Brain (organoid and tissue), 16 donors: ENCODE measurements at places on chromosomes 3 and 15.

DNA sequence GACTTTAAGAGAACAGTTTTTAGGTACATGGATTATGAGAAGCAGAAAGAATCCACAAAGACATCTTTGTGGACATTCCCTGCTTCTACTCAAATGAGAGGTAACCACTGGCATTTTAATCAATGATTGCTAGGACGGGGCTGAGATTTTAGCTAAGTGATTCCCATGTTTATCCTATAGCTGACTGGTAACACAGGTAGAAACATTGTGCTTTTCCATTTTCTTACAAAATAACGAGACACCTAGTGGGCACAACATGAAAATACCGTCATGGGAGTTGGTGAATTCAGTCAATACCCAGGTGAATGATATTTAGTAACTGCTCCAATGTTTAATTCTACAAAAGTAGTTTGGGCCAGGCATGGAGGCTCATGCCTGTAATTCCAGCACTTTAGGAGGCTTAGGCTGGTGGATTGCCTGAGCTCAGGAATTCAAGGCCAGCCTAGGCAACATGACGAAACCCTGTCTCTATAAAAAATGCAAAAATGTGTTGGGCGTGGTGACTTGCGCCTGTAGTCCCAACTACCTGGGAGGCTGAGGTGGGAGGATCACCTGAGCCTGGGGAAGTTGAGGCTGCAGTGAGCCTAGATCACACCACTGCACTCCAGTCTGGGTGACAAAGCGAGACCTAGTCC, 37.2 kb upstream of the DENND4A start:
- DNase-seq, result peak; percentile 55

GRCh38 chr3:10187290-10187876, 22.7 kb downstream of the IRAK2 start:
- no peak for DNase-seq

GRCh38 chr3:72727172-72727571, 121.1 kb downstream of the SHQ1 start:
- DNase-seq, result no peak

DNA sequence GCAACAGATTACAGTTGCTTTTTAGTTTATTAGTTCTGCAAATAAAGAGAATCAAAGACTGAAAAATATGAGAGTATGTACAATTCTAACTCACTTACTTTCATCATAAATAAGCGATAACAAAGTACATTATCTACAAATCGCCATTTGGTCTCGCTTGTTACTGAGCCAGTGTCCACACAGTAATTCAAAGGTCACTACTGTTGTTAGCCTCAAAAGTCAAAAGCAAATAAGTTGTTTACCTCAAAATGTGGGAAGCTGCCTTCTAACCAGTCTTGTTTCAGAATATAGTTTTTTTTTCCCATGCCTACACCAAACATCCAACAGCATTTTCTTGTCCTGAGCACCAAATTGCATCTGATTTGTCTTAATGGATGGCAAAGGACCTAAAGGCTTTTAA, 127.4 kb upstream of the FAM3D start:
- DNase-seq, result no peak

GRCh38 chr3:33885496-33885895, 87.1 kb downstream of the PDCD6IP start:
- no peak for DNase-seq

GRCh38 chr15:99404454-99404853, 153.2 kb downstream of the LRRC28 start:
- no peak for DNase-seq

DNA sequence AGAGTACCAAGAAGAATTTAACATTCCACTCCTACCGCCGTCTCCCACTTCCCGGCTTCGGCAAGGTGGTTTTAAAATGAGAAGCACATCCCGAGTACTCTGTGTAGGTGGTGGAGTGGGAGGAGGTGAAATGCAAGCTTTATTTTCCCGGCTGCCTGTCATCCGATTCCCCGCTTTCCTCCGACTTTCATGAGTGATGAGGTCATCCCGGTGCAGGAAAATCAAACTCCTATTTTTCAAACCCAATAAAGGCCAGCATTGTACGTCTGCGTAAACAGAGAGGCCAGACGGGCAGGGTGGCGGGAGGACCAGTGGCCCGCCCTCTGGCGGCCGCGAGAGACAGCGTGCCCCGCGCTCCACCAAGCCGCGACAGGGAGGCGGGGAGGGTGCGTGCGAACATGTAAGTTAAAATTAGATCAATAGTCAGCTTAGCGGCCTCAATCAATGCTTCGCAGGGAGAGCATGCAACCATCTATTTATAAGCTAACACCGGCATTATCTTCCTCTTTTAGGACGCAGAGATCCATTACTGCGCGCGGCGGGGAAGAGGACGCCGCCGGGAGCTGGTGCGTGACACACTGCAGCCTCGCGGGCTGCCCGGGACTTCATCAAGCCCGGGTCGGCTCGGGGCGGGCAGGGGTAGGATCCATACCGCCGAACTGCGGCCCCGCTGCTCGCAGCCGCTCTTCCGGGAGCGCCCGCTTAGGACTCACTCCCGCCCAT, 163.3 kb downstream of the CD47 start:
- DNase-seq, result peak; percentile 90

GRCh38 chr3:40978442-40978841, 220.9 kb upstream of the CTNNB1 start:
- no peak for DNase-seq

DNA sequence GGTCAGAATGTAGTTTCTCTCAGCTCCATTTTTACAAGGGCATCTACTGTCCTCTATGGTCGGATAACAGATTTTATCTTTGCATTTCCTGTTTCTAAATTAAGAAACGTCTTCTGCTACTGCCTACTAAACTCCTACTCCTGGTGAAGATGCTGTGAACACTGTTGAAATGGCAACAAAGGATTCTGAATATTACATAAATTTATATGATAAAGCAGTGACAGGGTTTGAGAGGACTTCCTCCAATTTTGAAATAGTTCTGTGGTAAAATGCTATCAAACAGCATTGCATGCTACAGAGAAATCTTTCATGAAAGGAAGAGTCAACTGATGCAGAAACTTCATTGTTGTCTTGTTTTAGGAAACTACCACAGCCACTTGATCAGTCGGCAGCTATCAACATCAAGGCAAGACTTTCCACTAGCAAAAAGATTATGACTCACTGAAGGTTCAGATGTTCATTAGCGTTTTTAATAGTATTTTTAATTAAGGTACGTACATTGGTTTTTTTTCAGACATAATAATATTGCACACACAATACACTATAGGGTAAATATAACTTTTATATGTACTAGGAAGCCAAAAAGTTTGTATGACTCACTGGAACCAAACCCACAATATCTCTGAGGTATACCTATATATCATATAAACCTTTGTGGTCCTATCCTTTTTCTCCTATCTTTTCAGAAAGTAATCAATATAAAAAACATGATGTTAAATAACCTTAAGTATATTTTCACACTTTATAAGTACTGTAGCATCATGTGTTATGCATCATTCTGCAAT, 156.1 kb downstream of the STAG1 start:
- DNase-seq, result no peak

- DNase-seq, result no peak
Measured at GRCh38 chr3:159584421-159584820, 404.2 kb upstream of the IL12A start.

DNA sequence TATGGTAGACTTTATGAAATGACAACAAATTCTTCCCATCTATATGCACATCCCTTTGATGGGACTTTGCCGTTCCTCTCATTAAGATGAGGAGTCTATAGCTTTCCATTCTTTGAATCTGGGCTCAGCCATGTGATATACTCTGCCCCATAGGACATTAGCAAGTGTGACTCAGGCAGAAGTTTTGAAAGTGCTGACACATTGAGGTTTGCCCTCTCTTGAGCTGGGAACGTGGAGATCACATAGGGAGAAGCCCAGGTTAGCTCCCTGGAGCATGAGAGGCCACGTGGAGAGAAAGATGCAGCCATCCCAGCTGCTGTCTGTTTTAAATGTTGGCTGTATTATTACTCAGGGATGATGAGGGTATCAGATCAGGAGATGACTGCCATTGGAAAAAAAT, 67.7 kb upstream of the OXTR start:
- DNase-seq, result no peak

- DNase-seq, result peak; percentile 96
Measured at GRCh38 chr15:90954712-90955623, at the start of gene RCCD1. Gene RCCD1 (plus strand): TSS chr15:90954884. CDS start chr15:90956735, 1,851 bp downstream.

GRCh38 chr15:27426805-27427204, 455.8 kb downstream of the GABRG3 start:
- no peak for DNase-seq

- DNase-seq, result no peak
Measured at GRCh38 chr15:43941555-43941954, 114.8 kb downstream of the WDR76 start.

- no peak for DNase-seq
Measured at GRCh38 chr3:134709561-134710312, 58.9 kb upstream of the KY start.

- DNase-seq, result no peak
Measured at GRCh38 chr3:32334675-32335074, 57.0 kb upstream of the CMTM7 start.

GRCh38 chr3:58690490-58690889, 23.9 kb upstream of the FAM3D start:
- DNase-seq, result no peak

- DNase-seq, result no peak
Measured at GRCh38 chr3:61141697-61142096, 109.6 kb downstream of the FHIT start.

GRCh38 chr3:66405701-66406091, 95.1 kb downstream of the LRIG1 start:
- DNase-seq, result no peak

DNA sequence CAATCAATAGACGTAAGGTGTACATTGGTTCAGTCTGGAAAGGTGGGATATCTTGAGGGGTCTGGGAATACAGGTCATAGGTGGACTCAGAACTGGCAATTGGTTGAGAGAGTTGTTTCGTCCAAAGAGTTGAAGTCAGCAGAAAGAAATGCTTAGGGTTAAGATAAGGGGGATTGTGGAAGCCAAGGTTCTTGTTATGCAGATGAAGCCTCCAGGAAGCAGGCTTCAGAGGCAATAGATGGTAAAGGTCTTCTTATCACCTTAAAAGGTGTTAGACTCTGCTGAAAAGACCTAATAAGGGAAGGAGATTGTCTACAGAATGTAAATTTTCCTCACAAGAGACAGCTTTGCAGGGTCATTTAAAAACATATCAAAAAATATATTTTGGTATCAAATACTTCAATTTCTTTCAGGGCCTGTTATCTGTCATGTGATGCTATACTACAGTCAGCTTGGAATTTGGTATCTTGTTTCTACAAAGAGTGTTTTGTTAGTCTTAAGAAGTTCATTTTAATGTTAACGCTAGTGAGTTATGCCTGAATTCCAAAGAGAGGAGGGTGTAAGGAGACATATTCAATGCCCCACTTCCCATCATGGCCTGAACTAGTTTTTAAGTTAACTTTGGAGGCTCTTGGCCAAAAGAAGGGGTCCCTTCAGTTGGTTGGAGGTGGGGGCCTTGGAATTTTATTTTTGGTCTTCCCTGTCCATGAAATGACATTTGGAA, 378.2 kb upstream of the ROBO2 start:
- DNase-seq, result no peak

DNA sequence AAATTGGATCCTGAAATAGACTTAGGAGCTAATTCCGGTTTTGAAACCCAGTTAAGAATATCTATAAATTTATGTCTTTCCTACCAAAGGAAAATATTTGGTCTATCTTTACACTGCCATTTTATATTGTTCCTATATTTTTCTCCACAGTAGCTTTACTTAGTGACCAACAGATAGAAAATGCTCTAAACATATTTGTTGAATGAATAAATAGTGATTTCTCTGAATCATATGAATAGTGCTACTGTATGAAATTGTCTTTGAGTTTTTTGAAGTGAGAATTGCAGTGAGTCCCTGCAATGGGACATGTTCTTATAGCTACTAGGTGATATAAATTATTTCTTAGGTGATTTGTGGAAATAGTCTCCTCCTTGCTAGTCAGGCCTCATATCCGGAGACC, 18.5 kb upstream of the EID1 start:
- DNase-seq, result no peak

DNA sequence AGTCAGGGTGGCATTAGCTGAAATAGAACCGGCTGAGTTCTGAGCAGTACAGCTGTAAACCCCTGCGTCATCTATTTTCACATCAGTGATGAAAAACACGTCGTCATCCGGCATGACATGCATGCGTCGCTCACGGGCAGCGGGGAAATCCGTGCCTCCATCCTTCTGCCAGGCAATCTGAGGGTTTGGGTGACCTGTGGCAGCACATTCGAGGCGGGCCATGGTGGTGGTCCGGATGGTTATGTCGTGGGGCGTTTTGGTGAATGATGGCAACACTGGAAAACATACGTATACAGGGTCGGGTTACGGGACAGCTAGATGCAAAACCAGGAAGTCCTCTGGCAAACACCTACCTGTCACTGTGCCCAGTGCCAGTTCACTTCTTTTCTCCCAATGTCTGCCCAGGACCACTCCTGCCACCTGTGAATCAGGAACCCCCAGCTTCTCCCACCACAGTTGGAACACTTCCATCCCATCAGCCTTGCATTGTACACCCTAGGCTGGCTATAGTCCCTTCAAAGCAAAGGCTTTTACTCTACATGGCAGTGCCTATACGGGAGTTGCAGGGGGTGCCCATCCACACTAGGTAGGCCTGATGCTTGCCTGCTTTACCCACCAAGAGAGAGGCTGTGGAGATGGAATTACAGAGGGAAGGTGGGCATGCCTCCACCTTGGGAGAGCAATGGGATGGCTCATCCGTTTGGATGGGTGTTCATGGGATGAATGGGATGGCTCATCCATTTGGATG, 116.7 kb downstream of the LRIG1 start:
- no peak for DNase-seq

- no peak for DNase-seq
Measured at GRCh38 chr15:87487484-87487883, 769.1 kb downstream of the NTRK3 start.

DNA sequence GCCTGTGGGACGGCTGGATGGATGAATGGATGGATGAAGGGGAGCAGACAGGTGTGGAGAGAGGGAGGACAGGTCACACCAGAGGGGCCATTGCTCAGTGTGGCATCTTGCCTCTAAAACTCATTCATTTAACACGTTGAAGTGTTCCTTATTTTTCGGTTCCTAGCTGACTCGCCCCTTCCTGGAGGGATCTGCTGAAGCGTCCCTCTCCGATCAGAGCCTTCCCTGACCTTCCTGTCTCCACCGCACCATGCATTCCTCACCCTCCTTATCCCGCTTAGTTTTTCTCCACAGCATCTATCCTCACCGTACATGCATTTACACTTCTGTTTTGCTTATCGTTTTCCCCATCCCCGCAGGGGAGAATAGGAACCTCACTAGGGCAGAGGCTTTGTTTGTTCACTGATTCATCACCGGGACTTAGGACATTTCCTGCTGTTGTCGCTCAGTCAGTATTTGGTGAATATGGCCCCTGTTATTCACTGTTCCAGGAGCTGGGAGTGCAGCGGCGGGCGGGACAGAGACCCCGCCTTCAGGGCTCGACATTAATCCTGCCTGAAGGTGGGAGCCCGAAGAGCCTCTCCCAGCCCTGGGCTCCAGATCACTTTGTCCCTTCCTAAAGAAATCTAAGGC, 32.0 kb downstream of the FOXL2 start:
- DNase-seq, result no peak

DNA sequence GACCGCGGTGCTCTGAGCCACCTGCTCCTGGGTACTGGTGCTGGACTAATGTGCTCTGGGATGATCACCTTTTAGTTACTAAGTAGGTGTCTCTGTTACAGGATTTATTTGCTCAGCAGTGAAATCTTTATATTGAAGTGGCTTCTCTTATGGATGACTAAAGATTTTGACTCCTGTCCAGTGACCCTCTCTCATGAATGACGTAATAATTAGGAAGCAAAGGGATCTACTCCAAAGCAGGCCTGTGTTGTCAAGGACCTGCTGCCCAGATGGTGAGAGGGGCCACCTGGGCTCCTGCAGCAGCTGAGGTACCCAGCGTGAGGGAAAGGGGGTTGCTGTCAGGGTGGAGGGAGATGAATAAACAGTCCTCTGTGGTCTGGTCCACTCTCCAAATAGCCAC, 263.6 kb downstream of the GABRG3 start:
- DNase-seq, result no peak
